PC-3 (cell line): ENCODE measurements at places on chromosomes 4 and X.

DNA sequence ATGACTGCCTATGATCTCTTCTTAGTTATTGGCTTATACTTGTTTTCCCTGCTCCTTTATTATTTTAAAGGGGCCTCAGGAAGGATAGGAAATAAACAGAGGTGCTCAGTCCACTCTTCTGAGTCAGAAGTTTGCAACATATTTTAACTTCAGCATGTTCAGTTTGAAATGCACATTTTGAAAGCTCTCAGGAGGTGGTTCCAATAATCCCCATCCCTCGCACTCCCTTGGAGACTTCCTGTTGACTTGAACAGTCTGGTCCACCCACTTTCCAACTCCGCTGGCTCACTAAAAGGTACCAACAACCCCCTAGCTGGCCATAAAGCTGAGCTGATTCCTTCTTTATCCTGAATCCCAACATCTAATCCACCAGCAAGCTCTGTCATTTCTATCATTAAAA is 78.3 kb upstream of the DUSP21 start:
- no peak overlapping the region for H3K27ac ChIP-seq
- no peak for DNase-seq
- no peak overlapping the region for H3K4me3 ChIP-seq
- H3K27me3 ChIP-seq, result no peaks in the 10 kb centered on the region

- no peaks in the 10 kb centered on the region for H3K27me3 ChIP-seq
- peak overlapping the region; percentile 81 for H3K4me3 ChIP-seq
- no peaks in the 10 kb centered on the region for H3K4me1 ChIP-seq
- H3K36me3 ChIP-seq, result no peaks in the 10 kb centered on the region
- no peak overlapping the region for H3K27ac ChIP-seq
Observed at GRCh38 chrX:118496763-118497079, 1.1 kb downstream of the DOCK11 start.

DNA sequence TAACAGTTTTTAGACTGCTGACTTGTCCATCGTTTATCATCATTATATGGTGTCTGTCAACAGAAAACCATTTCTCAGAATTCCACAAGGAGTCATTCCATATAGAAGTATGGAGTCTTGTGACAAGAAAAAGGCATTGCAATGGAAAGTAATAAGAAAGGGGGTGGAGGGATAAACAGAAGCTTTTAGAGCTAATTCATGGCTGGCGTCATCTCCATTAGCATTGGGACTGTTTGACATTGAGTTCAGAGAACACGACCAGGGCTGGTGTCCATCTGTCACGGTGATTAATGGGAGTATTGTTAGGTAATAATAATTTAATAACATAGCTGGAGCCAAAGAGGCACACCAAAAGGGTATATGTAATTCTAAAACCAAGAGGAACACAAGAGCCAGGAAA is 101.9 kb upstream of the SFRP2 start:
- no peak for DNase-seq
- H3K4me1 ChIP-seq, result no peaks in the 10 kb centered on the region
- no peak overlapping the region for H3K4me3 ChIP-seq

DNA sequence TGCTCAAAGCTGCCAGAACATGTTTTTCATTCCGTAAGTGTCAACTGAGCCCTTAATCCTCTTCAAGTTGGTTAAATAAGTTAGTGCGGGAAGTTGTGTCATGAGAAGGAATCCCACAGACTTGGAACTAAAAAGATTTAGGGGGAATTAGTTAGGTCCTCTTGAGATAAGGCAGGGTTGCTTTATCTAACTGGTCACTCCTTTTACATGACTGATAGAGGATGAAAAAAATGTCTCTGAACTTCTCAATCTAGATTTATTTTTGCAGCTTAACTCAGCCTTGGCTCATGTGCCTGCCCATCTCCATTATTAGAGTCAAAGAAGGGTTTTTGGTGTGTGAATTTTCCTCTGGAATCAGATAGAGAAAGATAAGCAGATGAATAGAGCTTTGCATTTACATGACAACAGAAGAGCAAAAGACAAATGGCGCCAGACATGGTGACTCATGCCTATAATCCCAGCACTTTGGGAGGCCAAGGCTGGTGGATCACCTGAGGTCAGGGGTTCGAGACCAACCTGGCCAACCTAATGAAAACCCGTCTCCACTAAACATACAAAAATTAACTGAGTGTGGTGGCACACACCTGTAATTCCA is 882.9 kb downstream of the RPA4 start:
- H3K36me3 ChIP-seq, result no peaks in the 10 kb centered on the region
- no peak for DNase-seq
- H3K4me3 ChIP-seq, result no peak overlapping the region
- no peaks in the 10 kb centered on the region for H3K4me1 ChIP-seq
- no peaks in the 10 kb centered on the region for H3K27me3 ChIP-seq

DNA sequence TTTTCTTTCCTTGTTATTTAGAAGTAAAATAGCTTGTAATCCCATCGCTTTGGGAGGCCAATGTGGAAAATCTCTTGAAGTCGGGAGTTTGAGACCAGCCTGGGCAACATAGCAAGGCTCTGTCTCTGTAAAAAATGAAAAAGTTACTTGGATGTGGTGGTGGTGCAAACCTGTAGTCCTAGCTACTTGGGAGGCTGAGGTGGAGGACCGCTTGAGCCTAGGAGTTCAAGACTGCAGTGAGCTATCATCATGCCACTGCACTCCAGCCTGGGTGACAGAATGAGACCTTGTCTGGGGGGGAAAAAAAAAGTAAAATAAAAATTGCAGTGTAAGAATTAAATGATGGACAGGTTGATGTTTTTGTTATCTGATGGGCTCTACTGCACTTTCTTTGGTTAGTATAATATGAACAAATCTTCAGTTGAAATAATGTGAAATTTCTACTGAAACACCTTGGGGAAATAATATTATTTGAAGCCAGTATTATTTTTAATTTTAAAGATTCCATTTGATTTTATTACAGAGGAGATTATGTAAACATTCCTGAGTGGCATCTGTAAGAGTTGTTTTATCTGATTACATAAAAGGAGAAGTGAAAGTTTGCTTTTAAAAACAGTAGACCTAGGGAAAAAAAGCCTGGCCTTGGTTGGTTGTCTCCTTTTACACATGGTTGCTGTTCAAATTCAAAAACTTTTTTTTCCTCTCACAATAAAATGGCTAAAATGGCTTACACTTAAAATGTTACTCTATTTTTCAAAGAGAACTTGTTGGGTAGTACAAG is 10.5 kb upstream of the NDUFC1 start:
- no peak for DNase-seq
- no peaks in the 10 kb centered on the region for H3K27me3 ChIP-seq
- H3K36me3 ChIP-seq, result no peaks in the 10 kb centered on the region
- H3K27ac ChIP-seq, result no peak overlapping the region

DNA sequence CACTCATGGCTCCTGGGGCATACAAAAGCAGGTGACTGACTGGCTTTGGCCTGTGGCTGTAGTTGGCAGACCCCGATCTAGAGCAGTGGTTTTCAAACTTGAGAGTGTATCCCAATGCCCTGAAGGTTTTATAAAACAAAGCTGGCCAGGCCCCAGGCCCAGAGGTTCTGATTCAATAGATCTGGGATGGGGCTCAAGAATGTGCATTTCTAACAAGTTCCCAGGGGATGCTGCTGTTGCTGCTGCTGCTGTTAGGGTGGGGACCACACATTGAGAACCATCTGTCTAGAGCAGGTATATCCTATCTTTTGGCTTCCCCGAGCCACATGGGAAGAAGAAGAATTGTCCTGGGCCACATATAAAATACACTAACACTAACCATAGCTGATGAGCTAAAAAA is 7.3 kb downstream of the AIFM1 start:
- H3K27ac ChIP-seq, result no peak overlapping the region
- no peak for DNase-seq
- no peaks in the 10 kb centered on the region for H3K27me3 ChIP-seq
- H3K36me3 ChIP-seq, result no peaks in the 10 kb centered on the region; the same call in 1 of the 2 replicates
- H3K4me1 ChIP-seq, result no peaks in the 10 kb centered on the region

DNA sequence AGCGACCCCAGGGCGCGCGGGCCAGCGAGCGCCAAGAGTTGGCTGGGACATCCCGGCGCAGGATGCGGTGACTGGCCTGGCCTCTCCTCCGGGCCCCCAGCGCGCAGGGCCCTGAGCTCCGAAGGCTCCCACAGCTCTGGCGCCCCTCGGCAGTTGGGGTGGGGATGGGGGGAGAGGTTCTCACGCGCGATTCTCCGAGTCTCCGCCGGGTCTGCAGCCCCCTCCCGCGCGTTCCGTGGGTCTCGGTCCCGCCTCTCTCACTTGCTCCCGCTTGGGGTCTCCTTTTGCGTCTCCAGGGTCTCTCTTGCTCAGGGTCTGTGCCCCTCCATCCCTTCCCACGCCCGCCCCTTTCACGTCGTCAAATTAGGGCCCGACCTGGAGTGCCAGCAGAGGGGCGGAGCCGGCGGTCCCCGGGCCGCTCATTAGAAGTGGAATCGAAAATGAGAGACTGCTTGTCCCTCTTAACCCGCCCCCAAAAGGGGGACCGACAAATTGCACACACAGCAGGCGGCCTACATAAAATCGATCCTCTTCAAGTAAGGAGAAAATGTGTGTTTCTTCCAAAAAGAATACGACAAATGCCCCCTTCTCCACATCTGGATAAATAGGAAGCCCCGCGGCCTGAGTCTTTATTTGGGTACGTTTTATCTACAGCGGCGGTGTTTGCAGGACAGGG is 877 bp upstream of the NKX1-1 start:
- H3K27me3 ChIP-seq, result peaks cover 7% of the 10 kb centered on the region
- H3K36me3 ChIP-seq, result no peaks in the 10 kb centered on the region
- no peaks in the 10 kb centered on the region for H3K4me1 ChIP-seq

DNA sequence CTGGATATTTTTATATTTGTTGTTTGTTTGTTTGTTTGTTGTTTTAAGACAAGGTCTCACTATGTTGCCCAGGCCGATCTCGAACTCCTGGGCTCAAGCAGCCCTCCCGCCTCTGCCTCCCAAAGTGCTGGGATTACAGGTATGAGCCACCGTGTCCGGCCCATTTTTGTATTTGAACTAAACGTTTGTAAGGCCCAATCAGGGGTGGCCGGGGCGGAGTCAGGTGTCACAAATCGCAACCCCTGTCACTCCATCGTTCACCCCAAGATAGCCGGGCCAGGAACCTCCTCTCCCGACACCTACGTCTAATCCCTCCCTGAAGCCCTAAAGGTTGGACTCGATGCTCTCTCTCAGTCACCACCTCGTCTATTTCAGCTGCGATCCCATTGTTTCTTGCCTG is 722 bp upstream of the EFHC2 start:
- no peaks in the 10 kb centered on the region for H3K27me3 ChIP-seq
- H3K4me3 ChIP-seq, result no peak overlapping the region
- no peak for DNase-seq

GRCh38 chrX:2501559-2502102 is 855 bp upstream of the DHRSX start:
- H3K4me3 ChIP-seq, result no peak overlapping the region
- H3K36me3 ChIP-seq, result no peaks in the 10 kb centered on the region
- DNase-seq, result no peak
- no peaks in the 10 kb centered on the region for H3K27me3 ChIP-seq
- H3K27ac ChIP-seq, result no peak overlapping the region
- peaks cover 8% of the 10 kb centered on the region; the same call in 1 of the 2 replicates for H3K4me1 ChIP-seq

DNA sequence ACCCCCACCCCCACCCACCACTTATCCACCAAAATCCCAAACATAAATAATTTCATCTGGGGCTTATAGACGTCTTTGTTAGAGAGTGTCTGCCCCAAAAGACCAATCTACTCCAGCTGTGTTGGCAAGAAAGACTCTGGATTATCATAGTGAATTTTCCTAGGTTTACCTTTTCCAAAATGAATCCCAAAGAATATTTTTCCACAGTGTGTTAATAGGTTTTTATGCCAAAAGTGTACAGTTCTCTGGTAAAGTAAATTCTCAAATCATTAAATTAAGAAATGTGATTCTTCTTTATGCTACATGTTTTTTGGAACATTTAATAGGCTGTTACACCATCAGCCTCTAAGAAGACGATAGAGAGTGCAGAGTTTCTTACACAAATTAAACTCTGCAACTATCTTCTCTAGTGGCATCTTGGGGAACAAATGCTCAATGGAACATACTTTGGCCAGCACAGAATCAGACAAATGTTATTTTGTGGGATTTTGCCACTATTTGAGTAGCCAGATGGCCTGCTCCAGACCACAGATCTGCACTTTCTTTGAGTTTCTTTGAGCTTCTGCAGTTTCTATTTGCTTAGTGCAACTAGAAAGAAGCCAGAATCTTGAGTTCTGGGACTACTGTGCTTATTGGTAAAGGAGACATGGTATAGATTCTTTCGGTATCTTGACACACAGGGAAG is 206.0 kb downstream of the KIT start:
- H3K4me3 ChIP-seq, result no peak overlapping the region
- H3K27ac ChIP-seq, result no peak overlapping the region
- no peak for DNase-seq
- H3K4me1 ChIP-seq, result no peaks in the 10 kb centered on the region

- no peak for DNase-seq
- no peaks in the 10 kb centered on the region for H3K36me3 ChIP-seq
- no peak overlapping the region for H3K27ac ChIP-seq
- 0 out of 2 replicates have a peak, but pooled peaks cover 1% of the 10 kb centered on the region for H3K4me1 ChIP-seq
- no peak overlapping the region for H3K4me3 ChIP-seq
- no peaks in the 10 kb centered on the region for H3K27me3 ChIP-seq
Observed at GRCh38 chrX:101385026-101385684, 836 bp downstream of the BTK start.

- peak; percentile 13 for DNase-seq
- peaks cover 7% of the 10 kb centered on the region; the same call in 1 of the 2 replicates for H3K4me1 ChIP-seq
- H3K27me3 ChIP-seq, result no peaks in the 10 kb centered on the region
- H3K27ac ChIP-seq, result no peak overlapping the region
Observed at GRCh38 chr4:87865960-87866598, 33.3 kb downstream of the MEPE start.

- no peaks in the 10 kb centered on the region for H3K27me3 ChIP-seq
- H3K4me1 ChIP-seq, result no peaks in the 10 kb centered on the region
- H3K36me3 ChIP-seq, result no peaks in the 10 kb centered on the region
- H3K27ac ChIP-seq, result no peak overlapping the region
- DNase-seq, result no peak
Observed at GRCh38 chr4:48481581-48481980, 1.6 kb upstream of the SLC10A4 start.

GRCh38 chr4:119113033-119113655 is 22.5 kb upstream of the MYOZ2 start:
- DNase-seq, result peak; percentile 88
- no peaks in the 10 kb centered on the region for H3K36me3 ChIP-seq
- H3K27me3 ChIP-seq, result no peaks in the 10 kb centered on the region
- no peak overlapping the region for H3K4me3 ChIP-seq
- peak overlapping the region; percentile 50 for H3K27ac ChIP-seq
- H3K4me1 ChIP-seq, result peaks cover 13% of the 10 kb centered on the region

DNA sequence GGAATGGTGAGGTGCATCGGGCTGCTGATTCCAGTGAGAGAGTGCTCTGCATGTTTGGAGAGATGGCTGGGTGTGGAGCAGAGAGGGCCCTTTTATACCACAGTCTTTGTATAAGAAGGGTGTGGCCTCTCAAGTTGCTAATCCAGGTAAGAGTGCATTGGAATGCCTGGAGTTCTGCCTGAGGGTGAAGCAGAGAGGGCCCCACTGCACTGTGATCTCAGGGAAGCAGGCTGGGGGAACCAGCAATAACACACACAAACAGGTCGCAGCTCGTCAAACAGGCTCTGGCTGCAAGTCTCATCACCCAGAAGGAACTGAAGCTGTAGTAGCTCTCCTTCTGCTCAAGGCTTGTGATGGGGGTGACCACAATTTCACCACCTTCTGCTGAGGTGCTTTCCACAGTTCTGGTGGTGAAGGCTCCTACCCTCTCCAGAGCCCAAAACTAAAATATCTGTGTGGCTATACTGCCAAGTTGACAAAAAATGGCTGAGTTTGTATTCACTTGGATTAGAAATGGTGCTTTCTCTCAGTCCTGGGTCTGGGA is 687.4 kb upstream of the HS3ST1 start:
- H3K27ac ChIP-seq, result no peak overlapping the region
- DNase-seq, result no peak
- no peaks in the 10 kb centered on the region for H3K4me1 ChIP-seq
- H3K27me3 ChIP-seq, result no peaks in the 10 kb centered on the region
- no peak overlapping the region for H3K4me3 ChIP-seq
- H3K36me3 ChIP-seq, result no peaks in the 10 kb centered on the region
